ENCODE measurements at places on chromosomes 7 and 10.

GRCh38 chr10:72812415-72812752 lies 81.2 kb upstream of the OIT3 start:
- no peak for DNase-seq

- peak; percentile 84 for DNase-seq
Measured at GRCh38 chr10:75230600-75231038, 5.1 kb downstream of the COMTD1 start.

GRCh38 chr7:120043250-120043649 lies 229.7 kb upstream of the KCND2 start:
- peak; percentile 70 for DNase-seq

DNA sequence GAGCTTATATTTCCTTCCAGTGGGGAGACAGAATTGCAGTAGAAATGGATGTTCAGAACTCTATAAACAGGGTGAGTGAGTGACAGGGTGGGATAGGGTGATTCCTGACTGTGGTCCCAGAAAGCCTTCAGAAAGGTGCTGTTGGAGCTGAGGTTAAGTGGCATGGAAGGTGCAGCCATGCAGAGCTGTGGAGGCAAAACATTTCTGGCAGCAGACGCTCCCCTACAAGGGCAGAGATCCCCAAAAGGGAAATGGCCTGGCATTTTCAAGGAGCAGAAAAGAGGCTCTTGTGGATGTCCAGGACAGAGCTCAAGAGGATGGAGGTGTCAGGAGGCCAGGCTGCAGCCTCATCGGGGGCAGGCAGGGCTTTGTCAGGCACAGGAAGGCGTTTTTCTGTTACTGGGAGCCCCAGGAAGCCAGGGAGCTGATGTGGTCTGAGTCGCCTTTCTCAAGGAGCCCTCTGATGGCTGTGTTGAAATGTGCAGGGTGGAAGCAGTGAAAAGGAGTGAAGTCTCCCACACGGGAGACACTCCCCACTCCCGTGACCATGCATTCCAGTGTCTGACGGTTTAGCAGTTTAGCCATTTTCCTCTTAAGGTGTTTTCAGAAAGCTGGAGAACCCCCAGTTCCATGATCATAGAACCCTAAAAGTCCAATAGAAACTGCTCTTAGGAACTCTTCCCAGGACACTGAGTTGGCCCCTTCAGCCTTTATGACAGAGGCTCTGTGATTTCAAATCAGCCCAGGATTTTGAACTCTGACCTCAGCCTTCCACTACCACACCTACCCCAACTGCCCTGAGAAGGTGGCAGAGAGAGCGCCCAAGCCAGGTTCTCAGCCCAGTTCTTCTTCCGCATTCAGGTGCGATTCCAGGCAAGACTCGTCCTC lies 96.2 kb downstream of the C10orf105 start:
- peak; percentile 29 for DNase-seq

GRCh38 chr7:25726170-25726780 lies 425.7 kb upstream of the NFE2L3 start:
- no peak for DNase-seq

GRCh38 chr7:123929655-123930054 lies 4.6 kb downstream of the SPAM1 start:
- DNase-seq = no peak

DNA sequence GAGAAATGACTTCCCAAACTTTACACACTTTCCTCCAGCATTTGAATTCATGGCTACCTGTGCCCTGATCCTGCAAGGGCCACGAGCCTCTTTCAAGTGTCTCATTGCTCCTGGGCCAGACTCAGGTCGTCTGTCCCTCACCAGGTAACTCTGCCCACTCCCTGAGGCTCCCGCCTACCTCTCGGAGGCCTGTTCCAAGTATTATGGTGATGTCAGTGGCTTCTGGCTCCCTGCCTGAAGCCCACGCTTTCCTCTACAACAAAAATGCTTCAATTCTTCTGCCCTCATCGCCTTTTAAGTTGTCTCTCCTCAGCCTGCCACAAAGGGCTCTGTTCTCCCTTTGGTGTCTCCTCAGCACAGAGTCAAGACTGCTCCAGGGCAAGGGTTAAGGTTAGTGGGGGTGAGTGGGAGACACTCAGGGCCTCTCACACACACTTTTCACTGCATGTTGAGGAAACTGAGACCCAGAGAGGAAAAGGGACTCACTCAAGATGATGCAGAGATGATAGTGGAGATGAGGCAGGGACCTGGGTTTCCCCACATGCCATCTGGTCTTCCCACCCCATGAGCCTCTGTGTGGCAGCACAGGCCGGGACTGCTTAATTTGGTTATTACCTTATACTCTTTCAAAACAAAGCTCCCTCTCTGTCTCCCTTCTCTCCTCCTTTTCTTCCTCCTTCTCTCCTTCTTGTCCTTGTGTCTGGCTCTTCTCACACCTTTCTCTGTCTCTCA lies 28.3 kb upstream of the EGR2 start:
- no peak for DNase-seq

DNA sequence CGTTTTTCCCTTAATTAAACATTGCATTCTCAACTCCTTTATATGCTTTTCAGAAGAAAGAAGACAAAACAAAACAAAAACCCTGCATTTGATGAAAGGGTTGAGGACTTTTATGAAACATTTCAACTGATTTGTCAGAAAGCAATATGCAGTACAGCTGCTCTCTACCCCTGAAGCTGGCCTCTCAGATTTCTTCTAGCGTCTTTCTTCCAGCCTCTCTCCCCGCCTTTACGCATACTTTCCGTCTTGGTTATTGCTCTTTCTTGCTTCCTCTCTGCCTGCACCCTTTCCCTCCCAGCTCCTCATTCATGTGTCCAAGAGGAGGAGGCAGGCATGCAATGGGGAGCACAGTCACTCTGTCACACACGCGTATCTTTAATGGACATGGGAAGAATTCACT lies 91.0 kb upstream of the COL1A2 start:
- DNase-seq = peak; percentile 87

DNA sequence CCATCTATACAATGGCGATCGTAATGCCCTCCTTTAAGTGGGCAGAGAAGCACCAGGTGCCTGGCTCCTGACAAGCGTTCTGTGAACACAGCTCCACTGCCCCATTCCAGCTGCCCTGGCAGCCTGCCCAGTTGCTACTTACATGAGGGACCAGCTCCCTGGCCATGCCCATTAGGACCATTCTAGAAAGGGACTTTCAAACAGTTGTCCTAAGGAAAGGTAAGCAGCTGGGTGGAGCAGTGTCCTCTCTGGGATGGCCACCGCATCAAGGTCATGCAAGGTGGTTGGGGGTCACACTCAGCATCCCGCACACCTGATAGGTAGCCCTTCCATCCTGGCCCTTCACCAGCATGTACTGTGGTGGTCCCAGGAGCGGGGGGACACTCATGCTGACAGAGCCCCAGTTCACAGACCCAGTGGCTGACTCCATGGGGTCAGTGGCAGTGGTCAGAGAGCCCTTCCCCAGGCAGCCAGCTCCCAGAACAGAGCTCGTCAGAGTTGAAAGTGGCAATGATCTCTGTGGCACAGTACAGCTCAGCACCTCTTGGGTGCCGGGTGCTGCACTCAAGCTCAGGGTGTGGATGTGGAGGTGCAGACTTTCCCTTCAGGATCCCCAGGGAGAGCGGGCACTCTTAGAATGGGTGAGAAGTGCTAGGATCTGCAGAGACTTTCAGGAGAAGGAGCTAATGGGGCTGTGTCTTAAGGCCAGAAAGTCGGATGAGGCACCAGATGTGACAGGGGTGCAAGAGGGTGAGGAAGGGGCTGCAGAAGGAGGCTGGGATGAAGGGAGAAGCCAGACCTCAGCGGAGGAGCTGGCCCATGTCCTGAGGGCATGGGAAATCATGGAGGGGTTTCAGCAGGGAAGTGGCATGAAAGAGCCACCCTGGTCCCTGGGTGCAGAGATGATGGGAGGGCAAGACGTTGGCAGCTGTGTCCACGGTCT lies 10.9 kb downstream of the MMRN2 start:
- no peak for DNase-seq

GRCh38 chr7:97174303-97174702 lies 56.8 kb downstream of the SDHAF3 start:
- no peak for DNase-seq

GRCh38 chr7:101146-102046 lies 91.0 kb upstream of the FAM20C start:
- peak; percentile 84 for DNase-seq

DNA sequence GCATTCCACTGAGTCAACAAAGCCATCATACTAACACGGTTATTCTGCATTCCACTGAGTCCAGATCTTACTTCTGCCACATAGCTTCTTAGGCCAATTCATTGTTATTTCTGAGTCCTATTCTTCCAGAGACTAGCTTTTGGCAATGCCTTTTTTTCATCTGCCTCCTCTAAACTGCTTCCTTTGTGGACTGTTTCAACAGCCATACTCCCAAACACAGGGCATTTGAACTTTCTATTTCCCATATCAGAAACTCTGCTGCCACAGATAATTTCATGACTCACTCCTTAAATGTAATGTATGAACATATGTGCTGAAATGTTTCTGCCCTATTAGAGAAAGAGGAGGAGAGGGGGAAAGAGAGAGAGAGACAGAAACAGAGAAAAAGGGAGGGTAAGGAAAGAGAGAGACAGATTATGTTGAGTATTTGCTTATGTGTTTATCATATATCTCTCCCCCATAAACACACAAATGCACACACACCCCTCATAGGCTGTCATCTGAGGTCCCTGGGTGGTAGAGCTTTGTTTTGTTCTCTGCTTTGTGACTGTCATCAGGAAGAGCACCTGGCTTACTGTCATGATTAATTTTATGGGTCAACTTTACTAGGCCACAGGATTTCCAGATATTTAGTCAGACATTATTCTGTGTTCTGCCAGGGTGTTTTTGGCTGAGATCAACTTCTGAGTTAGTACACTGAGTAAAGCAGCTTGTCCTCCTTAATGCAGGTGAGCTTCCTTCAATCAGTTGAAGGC lies 308.0 kb upstream of the KCND2 start:
- peak; percentile 54 for DNase-seq

- no peak for DNase-seq
Measured at GRCh38 chr7:29851487-29851886, 45.2 kb downstream of the WIPF3 start.

DNA sequence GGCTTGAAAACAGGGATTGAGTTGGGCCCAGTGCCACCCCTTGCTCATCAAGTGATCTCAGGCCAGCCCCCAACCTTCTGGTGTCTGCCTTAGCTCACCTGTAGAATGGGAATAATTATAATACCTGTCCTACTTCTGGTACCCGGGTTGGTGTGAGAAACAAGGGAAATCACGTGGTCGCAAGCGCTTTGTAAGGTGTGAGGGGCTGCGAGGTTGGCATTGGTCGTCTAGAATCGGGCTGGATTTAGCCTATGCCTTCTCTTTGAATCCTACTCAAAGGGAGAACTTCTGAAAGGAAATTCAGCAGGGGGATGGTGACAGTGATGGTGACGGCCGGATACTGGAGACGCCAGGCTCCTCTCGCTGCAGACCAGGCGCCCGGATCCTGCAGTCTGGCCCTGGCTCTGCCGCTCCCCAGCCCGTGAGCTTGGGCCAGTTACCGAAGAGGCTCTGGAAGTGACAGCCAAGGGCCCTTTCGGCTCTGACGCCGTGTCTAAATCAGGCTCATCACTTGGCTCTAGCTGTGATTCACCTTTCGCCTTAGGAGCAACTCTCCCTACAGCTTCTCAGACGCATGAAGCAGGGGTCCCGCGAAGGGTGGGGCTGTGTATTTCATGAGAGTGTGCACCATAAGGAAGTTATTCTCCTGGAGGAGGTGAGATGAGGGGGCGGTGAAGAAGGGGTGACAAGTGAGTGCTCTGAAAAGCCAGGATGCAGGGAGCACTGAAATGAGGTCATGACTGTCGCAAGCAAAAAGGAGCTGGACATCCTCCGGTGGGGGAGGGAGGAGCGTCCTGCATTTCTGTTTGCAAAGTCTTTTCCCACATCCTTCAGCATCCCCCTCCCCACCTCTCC lies 4.0 kb upstream of the CREB5 start:
- no peak for DNase-seq

DNA sequence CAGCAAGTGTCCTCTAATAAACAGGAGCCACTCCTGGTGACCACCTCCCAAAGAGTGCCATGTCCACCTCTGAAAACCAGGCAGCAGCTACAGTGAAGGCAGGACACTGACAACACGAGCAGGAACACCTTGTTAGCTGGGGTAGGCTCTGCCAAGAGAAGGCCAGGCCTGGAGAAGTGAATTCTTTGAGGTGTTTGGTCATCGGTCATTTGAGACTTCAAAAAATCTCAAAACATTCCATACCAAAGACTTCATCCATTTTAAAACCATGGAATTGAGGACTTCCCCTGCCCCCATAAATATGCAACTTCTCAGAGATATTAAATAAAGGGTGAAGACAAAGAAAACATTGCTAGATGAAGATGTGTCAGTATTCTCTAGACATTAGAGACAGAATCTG lies 28.4 kb upstream of the OPALIN start:
- peak; percentile 80 for DNase-seq

GRCh38 chr10:103859161-103860086 lies 4.0 kb upstream of the SH3PXD2A start:
- DNase-seq = peak; percentile 74

DNA sequence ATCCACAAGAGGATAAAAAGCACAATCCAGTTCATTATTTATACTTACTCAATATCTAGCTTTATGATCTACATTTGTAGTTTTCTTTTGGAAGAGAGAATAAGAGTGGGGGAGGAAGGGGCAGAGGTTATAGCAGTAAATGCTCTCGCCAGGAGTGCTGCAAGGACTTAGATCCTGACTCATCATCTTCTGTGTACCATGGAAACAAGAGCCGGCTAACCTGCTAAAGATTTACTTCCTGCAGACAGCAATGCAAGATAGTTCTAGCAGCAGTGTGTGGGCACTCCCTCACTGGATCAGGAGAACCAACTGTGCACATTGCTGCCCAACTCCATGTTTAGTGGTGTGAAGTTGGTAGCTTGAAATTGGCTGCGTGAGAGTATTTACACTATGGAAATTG lies 47.7 kb upstream of the TRIL start:
- DNase-seq = no peak

Measured in fibroblast of skin of scalp (primary cell).